Immature natural killer cell (primary cell): ENCODE measurements at places on chromosomes 11 and 22. TPM values are rescaled to one million over a fixed set of nuclear protein-coding genes. Genes with fewer than 3 reads are reported as not detected.

DNA sequence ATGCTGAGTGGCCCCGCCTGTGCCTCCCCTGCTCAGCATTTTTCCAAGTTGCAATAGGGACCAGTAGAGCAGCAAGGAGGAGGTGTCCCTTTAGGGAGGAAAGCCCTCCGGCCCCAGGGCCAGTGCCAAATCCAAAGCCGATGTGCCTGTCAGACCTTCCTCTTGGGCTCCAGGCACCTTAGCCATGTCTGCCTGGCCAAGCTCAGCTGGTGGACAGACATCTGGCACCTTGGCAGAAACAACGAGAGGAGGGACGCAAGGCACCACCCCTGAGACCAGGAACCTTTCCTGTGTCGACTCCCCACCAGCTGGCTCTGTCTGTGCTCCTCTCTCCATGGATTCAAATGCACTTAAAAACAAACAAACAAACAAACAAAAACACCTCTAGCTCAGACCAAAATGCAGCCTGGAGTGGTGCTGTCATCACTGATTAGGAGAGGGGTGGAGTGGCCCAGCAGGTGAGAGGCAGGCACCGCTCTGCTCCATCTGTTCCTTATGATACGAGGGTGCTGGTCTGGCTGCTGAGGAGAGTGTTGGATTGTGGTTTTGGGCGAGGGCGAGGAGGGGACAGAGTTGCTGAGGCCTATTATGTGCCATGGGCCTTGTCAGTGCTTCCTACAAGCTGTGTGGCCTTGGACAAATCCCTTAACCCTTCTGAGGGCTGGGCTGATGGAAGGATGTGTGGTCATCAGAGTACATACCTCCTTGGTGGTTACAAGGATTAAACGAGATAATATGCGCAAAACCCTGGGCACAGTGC is 46.2 kb downstream of the TP53I11 start:
- no peaks in the 10 kb centered on the region for H3K4me1 ChIP-seq
- no peak overlapping the region for H3K27ac ChIP-seq
- peaks cover 8% of the 10 kb centered on the region for H3K27me3 ChIP-seq
- no peak for DNase-seq

- H3K4me3 ChIP-seq = no peak overlapping the region
- no peak for DNase-seq
- H3K27ac ChIP-seq = peak overlapping the region; percentile 75
- no peaks in the 10 kb centered on the region for H3K36me3 ChIP-seq
These were observed 17.0 kb upstream of the SORL1 start for GRCh38 chr11:121435132-121435531.

- peaks cover 1% of the 10 kb centered on the region for H3K27me3 ChIP-seq
- no peaks in the 10 kb centered on the region for H3K4me1 ChIP-seq
- H3K4me3 ChIP-seq = no peak overlapping the region
These were observed 682.8 kb downstream of the TBC1D22A start for GRCh38 chr22:47445212-47445611.

The OR51F1 gene
- not detected for polyA plus RNA-seq

The MMP8 gene
- not detected for polyA plus RNA-seq

GRCh38 chr11:83449338-83449913 is 163.3 kb upstream of the CCDC90B start:
- no peak overlapping the region for H3K4me3 ChIP-seq
- no peak for DNase-seq
